Activated naive CD8-positive, alpha-beta T cell treated with anti-CD3 and anti-CD28 coated beads, Interleukin-2, amount 10 ng/mL, durations not matched to agents 7 days and 5 days (primary cell): ENCODE measurements at places on chromosomes 2 and 18. TPM values are rescaled to one million over a fixed set of nuclear protein-coding genes. Genes with fewer than 3 reads are reported as not detected.

DNA sequence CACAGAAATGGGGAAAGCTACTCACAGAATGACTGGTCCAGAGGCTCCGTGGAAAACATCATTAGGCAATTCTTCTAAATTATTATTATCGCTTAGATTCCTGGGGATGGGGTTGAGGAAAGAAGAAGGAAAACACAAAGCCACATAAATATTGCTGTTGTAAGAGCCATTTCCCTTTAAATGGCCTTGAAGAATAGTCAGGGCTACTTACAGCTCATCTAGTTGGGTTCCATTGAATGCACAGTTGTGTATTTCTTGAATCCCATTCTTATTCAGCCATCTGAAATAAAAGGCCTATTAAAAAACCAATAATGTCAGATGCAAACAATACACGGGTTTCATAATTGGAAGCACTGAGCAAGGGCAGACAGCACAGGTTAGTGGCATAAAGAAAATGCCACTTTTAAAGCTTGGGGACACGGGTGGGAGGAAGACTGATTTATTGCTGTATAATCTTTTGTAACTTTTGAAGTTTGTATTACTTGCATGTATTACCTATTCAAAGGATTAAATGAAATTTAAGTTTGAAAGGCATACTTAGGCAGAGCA lies 171.4 kb downstream of the FSHR start:
- H3K4me1 ChIP-seq, result no peaks in the 10 kb centered on the region
- no peaks in the 10 kb centered on the region for H3K27me3 ChIP-seq
- no peak overlapping the region for H3K4me3 ChIP-seq

DNA sequence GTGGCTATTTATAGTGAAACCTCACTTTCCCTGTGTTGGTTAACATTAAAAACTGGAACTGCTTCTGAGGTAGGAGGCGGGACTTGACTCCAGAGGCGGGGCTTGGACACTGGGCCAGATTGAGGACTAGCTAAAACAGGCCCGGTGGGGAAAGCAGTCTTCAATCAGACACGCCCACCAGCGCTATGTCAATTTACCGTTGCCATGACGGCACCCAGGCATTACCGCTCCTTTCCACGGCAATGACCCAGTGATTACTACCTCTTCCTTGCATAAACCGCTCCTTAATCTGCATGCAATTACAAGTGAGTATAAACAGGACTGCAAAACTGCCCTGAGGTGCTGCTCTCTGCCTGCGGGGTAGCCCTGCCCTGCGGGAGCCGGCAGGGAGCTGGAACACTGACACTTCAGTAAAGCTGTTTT lies 35.3 kb downstream of the LRRFIP1 start:
- no peaks in the 10 kb centered on the region for H3K36me3 ChIP-seq
- no peak for DNase-seq
- H3K27me3 ChIP-seq, result peaks cover 25% of the 10 kb centered on the region
- no peak overlapping the region for H3K4me3 ChIP-seq

GRCh38 chr2:106097038-106098000 lies 96.8 kb downstream of the UXS1 start:
- peaks cover 37% of the 10 kb centered on the region for H3K36me3 ChIP-seq
- H3K27ac ChIP-seq, result peak overlapping the region; percentile 92
- H3K4me1 ChIP-seq, result peaks cover 39% of the 10 kb centered on the region
- peak overlapping the region; percentile 80 for H3K4me3 ChIP-seq
- no peaks in the 10 kb centered on the region for H3K27me3 ChIP-seq

DNA sequence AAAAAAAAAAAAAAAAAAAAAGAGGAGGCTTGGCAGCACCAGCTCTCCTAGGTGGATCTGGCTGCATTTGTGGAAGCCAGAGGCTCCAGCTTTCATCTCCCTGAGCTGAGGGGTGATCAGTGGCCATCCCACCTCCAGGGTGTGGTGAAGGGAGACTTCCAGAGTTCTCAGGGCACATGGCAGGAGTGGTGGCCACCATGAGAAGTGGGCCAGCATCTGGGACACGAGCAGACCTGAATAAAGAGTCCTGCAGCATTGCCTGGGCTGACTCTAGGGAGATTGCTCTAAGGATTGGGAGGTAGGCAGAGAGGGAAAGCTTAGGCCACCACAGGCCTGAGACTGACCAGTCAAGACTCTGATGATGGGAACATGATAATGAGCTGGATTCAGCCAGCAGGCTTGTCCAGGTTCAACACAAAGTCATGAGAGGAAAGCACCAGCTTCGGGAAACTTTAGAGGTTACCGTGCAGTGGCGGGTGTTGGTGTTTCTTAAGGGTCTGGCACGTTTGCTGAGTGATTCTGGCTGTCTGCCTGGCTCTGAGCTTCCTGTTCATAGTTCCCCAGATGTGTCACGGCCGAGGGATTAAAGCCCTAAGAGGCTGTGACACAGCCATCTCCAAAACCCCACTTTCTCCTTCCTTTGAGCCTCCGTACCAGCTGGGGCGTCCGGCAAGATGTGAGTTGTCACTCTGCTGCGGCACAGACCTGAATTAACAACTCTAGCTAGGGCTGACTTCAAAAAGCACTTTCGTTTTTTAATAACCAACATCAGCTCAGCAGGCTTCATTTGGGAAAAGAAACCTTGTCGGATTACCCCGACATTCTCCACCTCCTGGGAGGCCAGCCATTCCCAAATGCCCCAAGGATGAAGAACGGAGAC lies 38.3 kb upstream of the IL1R1 start:
- DNase-seq, result peak; percentile 36
- H3K4me3 ChIP-seq, result peak overlapping the region; percentile 69
- peaks cover 13% of the 10 kb centered on the region for H3K4me1 ChIP-seq
- H3K27me3 ChIP-seq, result peaks cover 20% of the 10 kb centered on the region
- H3K27ac ChIP-seq, result no peak overlapping the region
- H3K36me3 ChIP-seq, result no peaks in the 10 kb centered on the region

- peaks cover 16% of the 10 kb centered on the region for H3K4me1 ChIP-seq
- peak; percentile 95 for DNase-seq
- peaks cover 6% of the 10 kb centered on the region for H3K27me3 ChIP-seq
These were observed 664 bp upstream of the IMPA2 start for GRCh38 chr18:11980494-11981191.

DNA sequence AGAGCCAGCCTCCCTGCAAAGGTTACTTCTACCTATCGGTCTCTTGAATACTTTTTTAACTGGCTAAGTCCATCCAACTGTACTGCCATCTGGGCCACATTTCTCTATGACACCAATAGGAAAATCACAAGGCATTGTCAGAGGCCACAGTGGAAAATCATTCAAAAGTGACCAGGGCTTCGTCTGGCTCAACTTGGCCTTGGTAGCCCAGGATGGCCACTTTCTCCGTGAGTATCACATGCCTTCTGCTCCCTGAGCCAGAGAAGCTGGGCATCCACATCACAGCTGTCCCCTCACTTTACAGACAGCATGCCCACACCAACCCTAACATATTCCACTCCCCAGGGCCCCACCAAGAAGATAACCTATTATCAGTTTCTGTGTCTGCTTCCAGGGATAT lies 5.8 kb downstream of the CIB4 start:
- H3K27me3 ChIP-seq, result peaks cover 17% of the 10 kb centered on the region
- no peak overlapping the region for H3K27ac ChIP-seq
- DNase-seq, result no peak
- H3K36me3 ChIP-seq, result no peaks in the 10 kb centered on the region
- H3K4me3 ChIP-seq, result no peak overlapping the region

- DNase-seq, result no peak
- no peaks in the 10 kb centered on the region for H3K4me1 ChIP-seq
- peaks cover 25% of the 10 kb centered on the region for H3K36me3 ChIP-seq
- H3K27ac ChIP-seq, result no peak overlapping the region
These were observed 60.8 kb downstream of the MOB4 start for GRCh38 chr2:197576631-197577030.

The SCRN3 gene
- 19.6 TPM for total RNA-seq

The SERPINB4 gene
- total RNA-seq, result not detected

The GNLY gene
- 22.0 TPM for total RNA-seq

The LIMS3 gene
- 0.91 TPM for total RNA-seq
